ENCODE measurements at places on chromosomes 7 and 10.

GRCh38 chr10:27815261-27815660 is 69.6 kb upstream of the MKX start:
- H3K4me1 ChIP-seq: peaks cover 5% of the 10 kb centered on the region
- DNase-seq: no peak
- no peak overlapping the region for H3K27ac ChIP-seq
- no peaks in the 10 kb centered on the region for H3K36me3 ChIP-seq
- no peak overlapping the region for H3K4me3 ChIP-seq

DNA sequence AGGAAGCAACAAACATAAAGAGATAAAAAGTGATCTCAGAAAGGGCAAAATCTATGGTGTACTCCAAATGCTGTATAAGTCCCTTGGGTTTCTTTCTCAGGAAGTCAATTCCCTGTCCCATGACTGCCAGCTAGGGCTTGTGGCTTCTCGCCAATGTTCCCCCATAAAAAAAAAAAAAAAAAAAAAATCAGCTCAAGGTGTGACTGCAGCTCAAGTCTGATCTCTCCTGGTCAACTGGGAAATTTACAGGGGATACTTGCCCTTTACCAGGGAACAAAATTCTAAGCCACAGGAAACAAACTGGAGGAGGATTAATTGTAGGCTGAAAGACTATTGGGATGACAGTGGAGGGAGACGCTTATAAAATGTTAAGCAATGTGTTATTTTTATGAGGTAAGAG is 76.0 kb downstream of the PCGF5 start:
- no peak overlapping the region for H3K4me3 ChIP-seq
- H3K4me1 ChIP-seq: peaks cover 11% of the 10 kb centered on the region
- DNase-seq: no peak
- H3K27ac ChIP-seq: no peak overlapping the region
- no peaks in the 10 kb centered on the region for H3K27me3 ChIP-seq

- no peak overlapping the region for H3K27ac ChIP-seq
- no peak overlapping the region for H3K4me3 ChIP-seq
- no peak for DNase-seq
- H3K4me1 ChIP-seq: no peaks in the 10 kb centered on the region
- H3K36me3 ChIP-seq: no peaks in the 10 kb centered on the region
These were observed 348.7 kb downstream of the EXOC4 start for GRCh38 chr7:133601617-133602016.

- H3K27me3 ChIP-seq: no peaks in the 10 kb centered on the region
- no peak overlapping the region for H3K27ac ChIP-seq
- H3K4me3 ChIP-seq: peak overlapping the region; percentile 2
- H3K4me1 ChIP-seq: peaks cover 29% of the 10 kb centered on the region
- H3K36me3 ChIP-seq: peaks cover 4% of the 10 kb centered on the region
These were observed 5.7 kb downstream of the NOS3 start for GRCh38 chr7:150996376-150997074.

- no peaks in the 10 kb centered on the region for H3K36me3 ChIP-seq
- H3K4me1 ChIP-seq: peaks cover 4% of the 10 kb centered on the region
- no peaks in the 10 kb centered on the region for H3K27me3 ChIP-seq
- no peak overlapping the region for H3K27ac ChIP-seq
- H3K4me3 ChIP-seq: peak overlapping the region; percentile 24
These were observed 129.2 kb upstream of the SEC61G start for GRCh38 chr7:54888067-54888733.

- no peaks in the 10 kb centered on the region for H3K36me3 ChIP-seq
- H3K27me3 ChIP-seq: no peaks in the 10 kb centered on the region
- no peak for DNase-seq
These were observed 525.8 kb downstream of the KIF20B start for GRCh38 chr10:90227217-90227656.

DNA sequence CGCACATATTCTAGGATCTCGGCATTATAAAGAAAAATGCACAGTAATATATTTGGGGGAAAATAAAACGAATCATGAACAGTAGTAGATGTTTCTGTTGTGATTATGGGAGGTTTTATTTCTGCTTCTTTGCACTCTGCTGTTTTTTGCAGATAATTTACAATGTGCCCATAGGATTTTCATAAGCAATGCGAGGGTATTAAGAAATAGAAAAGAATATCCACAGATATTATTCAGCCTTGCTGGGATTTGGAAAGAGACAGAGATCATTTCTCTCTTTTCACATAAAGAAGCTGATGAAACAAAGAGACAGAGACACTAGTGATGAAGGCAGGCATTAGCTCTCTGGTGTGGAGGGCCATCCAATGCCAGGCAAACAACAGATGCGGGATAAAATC is 158.6 kb downstream of the KCNMA1 start:
- no peak overlapping the region for H3K27ac ChIP-seq
- H3K4me1 ChIP-seq: no peaks in the 10 kb centered on the region
- no peaks in the 10 kb centered on the region for H3K36me3 ChIP-seq
- no peaks in the 10 kb centered on the region for H3K27me3 ChIP-seq

GRCh38 chr10:62992145-62992721 is 140.9 kb upstream of the NRBF2 start:
- no peaks in the 10 kb centered on the region for H3K4me1 ChIP-seq
- peaks cover 5% of the 10 kb centered on the region for H3K27me3 ChIP-seq
- H3K36me3 ChIP-seq: no peaks in the 10 kb centered on the region
- DNase-seq: no peak
- no peak overlapping the region for H3K4me3 ChIP-seq

DNA sequence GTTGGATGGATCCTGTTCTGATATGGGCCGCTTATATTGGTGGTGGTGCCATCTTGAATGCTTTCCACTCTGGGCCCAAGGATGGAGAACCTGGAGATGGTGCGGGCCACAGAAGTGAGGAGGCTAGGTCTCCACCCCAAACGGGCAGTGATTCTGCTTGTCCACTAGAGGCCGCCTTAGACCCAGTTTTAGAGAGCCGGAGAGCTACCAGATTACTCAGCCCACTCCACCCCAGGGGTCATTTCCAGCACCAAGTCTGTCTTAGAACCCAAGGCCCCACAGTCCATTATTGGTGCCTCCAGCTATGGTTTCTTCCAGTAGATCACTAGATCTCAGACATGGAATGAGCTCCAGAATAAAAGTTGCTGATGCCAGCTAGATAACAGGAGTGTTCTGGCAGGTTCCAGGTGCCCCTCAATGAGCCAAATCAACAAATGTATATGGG is 11.8 kb upstream of the CAMK2G start:
- no peaks in the 10 kb centered on the region for H3K27me3 ChIP-seq
- no peaks in the 10 kb centered on the region for H3K36me3 ChIP-seq
- peak; percentile 66 for DNase-seq
- peaks cover 31% of the 10 kb centered on the region for H3K4me1 ChIP-seq
- H3K27ac ChIP-seq: peak overlapping the region; percentile 85
- no peak overlapping the region for H3K4me3 ChIP-seq

- peaks cover 97% of the 10 kb centered on the region for H3K4me1 ChIP-seq
- peak overlapping the region; percentile 83 for H3K27ac ChIP-seq
- no peak overlapping the region for H3K4me3 ChIP-seq
- peaks cover 17% of the 10 kb centered on the region for H3K36me3 ChIP-seq
- no peak for DNase-seq
- no peaks in the 10 kb centered on the region for H3K27me3 ChIP-seq
These were observed 35.7 kb upstream of the SH2D4B start for GRCh38 chr10:80501913-80502521.

- no peak for DNase-seq
- no peaks in the 10 kb centered on the region for H3K4me1 ChIP-seq
- H3K36me3 ChIP-seq: no peaks in the 10 kb centered on the region
- no peak overlapping the region for H3K27ac ChIP-seq
- no peaks in the 10 kb centered on the region for H3K27me3 ChIP-seq
These were observed 17.8 kb upstream of the CLDN4 start for GRCh38 chr7:73812996-73813395.

GRCh38 chr10:16770141-16770540 is 47.1 kb downstream of the RSU1 start:
- no peak overlapping the region for H3K27ac ChIP-seq
- H3K27me3 ChIP-seq: no peaks in the 10 kb centered on the region
- H3K36me3 ChIP-seq: no peaks in the 10 kb centered on the region
- H3K4me1 ChIP-seq: no peaks in the 10 kb centered on the region

DNA sequence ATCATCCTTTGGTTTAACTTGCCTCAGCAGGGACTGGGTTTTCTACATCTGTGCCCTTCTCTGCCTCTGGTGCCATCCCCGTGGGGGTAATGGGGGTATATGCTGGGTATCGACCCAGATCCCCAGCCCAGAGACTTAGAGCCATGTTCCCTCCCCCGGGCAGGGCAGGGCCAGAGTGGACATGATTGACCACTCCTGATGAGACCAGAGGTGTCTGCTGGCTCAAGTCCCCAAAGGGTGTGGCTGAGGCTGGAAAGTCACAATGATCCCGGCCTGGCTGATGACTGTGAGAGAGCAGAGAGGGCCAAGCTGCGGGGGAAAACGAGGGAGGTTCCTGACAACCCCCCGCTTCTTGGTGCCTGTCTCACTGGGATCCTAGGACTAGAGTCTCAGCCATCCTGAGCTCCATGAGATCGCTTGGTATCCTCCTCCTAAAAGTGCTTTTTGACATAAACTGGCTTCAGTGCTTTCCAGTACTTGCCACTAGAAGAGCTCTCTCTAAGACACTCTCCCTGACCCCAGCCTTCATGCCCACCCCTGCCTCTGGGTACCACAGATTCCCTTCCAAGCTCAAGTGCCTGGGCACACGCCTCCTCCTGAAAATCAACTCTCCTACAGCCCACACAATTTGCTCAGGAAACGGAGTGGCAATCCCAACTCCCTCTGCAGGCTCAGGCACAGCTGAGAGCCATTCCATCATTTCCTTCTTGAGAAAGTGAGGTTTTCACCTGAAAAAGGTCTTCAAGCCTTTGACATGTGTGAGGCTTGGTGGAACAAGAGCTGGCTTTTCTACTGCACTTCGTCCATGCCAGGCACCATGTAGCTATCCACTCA is 33.9 kb downstream of the DRGX start:
- peaks cover 16% of the 10 kb centered on the region for H3K4me1 ChIP-seq
- H3K27me3 ChIP-seq: no peaks in the 10 kb centered on the region
- no peak overlapping the region for H3K4me3 ChIP-seq

DNA sequence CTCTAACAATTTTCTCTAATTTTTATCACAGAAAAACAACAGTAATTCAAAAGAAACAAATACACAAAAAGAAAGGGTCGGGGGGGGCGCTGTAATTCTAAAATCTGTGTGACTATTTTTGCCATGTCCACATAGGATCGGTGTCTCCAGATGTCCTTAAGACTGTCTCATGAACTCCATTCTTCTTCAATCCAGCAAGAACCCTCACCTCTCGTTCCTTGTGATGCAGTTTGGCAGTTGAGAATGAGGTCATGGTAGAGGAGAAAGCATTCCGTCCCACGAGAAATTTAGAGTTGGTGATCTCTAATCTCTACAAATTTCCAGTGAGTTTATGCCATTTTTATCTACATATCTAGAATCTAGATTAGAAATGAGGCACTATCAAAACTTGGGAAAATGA is 394.7 kb downstream of the TFEC start:
- no peak overlapping the region for H3K27ac ChIP-seq
- no peak for DNase-seq
- no peak overlapping the region for H3K4me3 ChIP-seq
- H3K4me1 ChIP-seq: peaks cover 5% of the 10 kb centered on the region

- DNase-seq: no peak
- no peak overlapping the region for H3K27ac ChIP-seq
- no peaks in the 10 kb centered on the region for H3K4me1 ChIP-seq
- no peaks in the 10 kb centered on the region for H3K27me3 ChIP-seq
These were observed 158.0 kb downstream of the KCNMA1 start for GRCh38 chr10:77479586-77479985.

DNA sequence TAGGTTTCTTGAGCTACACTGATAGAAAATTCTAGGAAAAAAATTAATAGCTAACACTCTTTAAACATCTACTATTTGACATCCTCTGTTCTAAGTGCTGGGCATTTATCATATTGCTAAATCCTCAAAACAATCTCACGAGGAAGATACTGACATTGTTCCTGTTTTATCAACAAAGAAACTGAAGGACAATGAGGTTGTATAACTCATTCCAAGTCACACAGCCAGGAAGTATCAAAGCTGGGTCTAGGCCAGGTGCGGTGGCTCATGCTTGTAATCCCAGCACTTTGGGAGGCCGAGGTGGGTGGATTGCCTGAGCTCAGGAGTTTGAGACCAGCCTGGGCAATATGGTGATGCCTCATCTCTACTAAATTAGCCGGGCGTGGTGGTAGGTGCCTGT is 51.6 kb upstream of the IL6 start:
- DNase-seq: no peak
- no peaks in the 10 kb centered on the region for H3K36me3 ChIP-seq
- no peak overlapping the region for H3K4me3 ChIP-seq
- peaks cover 32% of the 10 kb centered on the region for H3K4me1 ChIP-seq

DNA sequence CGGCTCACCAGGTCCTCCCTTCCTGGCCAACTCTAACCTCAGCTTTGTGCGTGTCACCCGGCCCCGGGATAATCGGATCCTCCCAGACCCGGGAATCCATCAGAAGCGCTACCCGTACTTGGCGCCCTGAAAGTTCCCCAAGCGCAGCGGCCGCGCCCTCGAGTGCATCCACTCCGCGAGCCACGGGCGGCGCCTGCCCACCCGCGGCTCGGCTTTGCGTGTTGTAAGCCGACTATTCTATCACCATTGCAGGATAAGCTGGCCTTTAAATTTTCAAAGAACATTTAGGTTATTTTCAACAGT is 35.7 kb upstream of the EBLN1 start:
- H3K36me3 ChIP-seq: no peaks in the 10 kb centered on the region
- H3K27me3 ChIP-seq: no peaks in the 10 kb centered on the region
- peak overlapping the region; percentile 95 for H3K27ac ChIP-seq
- DNase-seq: peak; percentile 64
- peak overlapping the region; percentile 72 for H3K4me3 ChIP-seq

DNA sequence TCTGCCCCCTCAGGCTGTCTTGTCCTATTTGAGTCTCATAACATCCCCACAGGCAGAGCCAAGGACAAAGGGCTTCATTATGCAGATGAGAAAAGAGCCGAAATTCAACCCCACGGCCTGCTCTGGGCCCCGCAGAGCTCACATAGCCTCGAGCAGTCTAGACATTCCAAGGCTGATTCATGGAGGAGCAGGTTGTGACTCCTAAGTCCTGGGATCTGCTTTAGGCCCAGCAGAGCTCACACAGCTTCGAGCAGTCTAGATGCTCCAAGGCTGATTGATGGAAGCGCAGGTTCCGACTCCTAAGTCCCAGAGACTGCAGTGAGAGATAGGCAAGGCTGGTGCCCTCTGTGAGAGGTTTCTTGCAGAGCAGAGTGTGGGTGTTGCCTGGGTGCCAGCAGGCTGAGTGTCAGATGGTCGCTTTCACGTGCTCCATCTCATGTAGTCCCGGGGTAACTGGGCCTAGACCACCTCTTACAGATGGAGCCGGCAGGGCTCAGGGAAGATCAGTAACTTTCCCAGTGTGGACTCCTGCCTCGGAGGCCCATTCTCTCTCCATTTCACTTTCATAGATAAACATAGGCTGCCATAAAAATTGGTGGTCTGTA is 436.1 kb upstream of the FOXK1 start:
- H3K27ac ChIP-seq: no peak overlapping the region
- no peaks in the 10 kb centered on the region for H3K36me3 ChIP-seq
- no peak for DNase-seq
- no peaks in the 10 kb centered on the region for H3K4me1 ChIP-seq

- H3K27me3 ChIP-seq: no peaks in the 10 kb centered on the region
- peak; percentile 35 for DNase-seq
- no peak overlapping the region for H3K4me3 ChIP-seq
- H3K27ac ChIP-seq: no peak overlapping the region
These were observed 68.1 kb upstream of the CDK6 start for GRCh38 chr7:92904244-92905131.

GRCh38 chr10:99435986-99436638 is 5.7 kb upstream of the GOT1 start:
- peaks cover 10% of the 10 kb centered on the region for H3K4me1 ChIP-seq
- DNase-seq: no peak
- H3K27me3 ChIP-seq: no peaks in the 10 kb centered on the region

- DNase-seq: no peak
- H3K27ac ChIP-seq: peak overlapping the region; percentile 26
- H3K4me1 ChIP-seq: peaks cover 19% of the 10 kb centered on the region
- H3K27me3 ChIP-seq: no peaks in the 10 kb centered on the region
These were observed 10.8 kb upstream of the XPNPEP1 start for GRCh38 chr10:109933984-109934565.
